ENCODE measurements at places on chromosomes 1 and 21.

DNA sequence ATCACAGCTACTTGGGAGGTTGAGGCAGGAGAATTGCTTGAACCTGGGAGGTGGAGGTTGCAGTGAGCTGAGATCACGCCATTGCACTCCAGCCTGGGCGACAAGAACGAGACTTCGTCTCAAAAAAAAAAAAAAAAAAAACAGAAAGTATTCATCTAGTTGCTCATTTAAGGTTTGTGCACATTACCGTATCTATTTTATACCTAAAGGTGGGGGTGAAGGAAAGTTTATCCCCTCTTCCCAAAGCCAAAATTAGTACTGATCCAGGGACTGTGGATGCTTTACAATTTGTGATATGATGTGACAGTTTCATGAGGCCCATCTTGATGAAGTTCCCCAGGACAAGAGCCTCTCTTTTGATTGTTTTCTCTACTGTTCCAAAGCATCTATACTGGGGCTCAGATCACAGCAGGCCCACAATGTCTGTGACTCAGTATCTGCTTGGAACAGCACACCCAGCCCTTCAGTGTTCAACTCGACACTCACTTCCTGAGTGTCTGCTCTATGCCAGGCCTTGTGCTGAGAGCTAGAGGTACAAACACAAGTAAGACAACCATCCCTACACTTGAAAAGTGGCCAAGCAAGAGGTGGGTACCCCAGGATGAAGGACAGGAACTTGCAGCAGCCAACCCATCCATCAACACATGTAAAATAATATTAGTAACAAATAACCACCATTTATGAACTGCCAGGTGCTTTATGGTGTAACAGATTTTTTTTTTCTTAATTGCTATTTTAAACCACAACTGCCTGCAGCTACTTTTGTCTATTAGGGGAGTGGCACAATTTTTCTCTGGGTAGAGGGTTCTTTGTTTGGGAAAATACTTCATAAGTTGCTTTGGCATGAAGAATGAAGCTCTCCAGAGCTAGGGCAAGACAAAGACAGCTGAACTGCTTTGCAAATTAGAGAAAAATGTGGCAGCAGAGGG, 29.0 kb upstream of the KHDRBS1 start:
- no peak for DNase-seq

- peak; percentile 54 for DNase-seq
Observed at GRCh38 chr1:48617252-48617651, 145.2 kb upstream of the SPATA6 start.

- peak; percentile 87 for DNase-seq
Observed at GRCh38 chr1:12376236-12377045, 146.6 kb downstream of the VPS13D start.

DNA sequence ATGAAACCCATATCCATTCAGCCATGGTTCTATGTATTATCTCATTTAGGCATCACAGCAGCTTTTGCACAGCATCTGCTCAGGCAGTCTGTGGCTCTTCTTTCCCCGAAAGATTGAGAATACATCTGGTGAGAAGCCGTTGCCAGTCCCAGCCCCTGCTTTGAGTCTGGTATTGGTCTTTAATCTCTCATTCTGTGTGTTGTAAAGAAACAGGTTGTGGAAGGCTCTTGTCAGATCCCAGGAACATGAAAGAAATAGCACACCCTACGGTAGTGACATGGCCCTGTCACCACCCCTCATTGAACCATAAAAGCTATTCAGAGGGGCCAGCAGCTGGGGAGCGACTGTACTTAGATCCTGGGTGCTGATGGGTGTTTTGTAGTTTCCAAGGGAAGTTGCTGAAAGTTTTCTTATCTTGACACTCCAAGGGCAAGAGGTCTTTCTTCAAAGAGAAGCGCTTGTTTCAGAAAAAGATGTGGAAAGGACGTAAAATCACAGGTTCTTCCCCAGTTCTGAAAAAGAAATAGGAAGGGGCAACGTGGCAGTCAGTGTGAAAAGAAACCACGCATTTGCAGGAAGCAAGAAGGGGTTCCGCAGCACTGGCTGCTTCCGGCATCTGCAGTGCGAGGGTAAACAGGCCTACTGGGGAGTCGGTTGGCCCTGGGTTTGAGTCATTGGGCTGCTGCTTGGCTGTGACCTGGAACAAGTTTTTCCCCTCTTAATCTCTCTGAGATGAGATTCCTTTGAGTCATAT, 145.0 kb downstream of the DHRS3 start:
- DNase-seq, result peak; percentile 91
